GM12891 (cell line): ENCODE measurements at places on chromosomes 11 and 22.

- DNase-seq: no peak
Observed at GRCh38 chr22:17549655-17550054, 13.6 kb upstream of the SLC25A18 start.

DNA sequence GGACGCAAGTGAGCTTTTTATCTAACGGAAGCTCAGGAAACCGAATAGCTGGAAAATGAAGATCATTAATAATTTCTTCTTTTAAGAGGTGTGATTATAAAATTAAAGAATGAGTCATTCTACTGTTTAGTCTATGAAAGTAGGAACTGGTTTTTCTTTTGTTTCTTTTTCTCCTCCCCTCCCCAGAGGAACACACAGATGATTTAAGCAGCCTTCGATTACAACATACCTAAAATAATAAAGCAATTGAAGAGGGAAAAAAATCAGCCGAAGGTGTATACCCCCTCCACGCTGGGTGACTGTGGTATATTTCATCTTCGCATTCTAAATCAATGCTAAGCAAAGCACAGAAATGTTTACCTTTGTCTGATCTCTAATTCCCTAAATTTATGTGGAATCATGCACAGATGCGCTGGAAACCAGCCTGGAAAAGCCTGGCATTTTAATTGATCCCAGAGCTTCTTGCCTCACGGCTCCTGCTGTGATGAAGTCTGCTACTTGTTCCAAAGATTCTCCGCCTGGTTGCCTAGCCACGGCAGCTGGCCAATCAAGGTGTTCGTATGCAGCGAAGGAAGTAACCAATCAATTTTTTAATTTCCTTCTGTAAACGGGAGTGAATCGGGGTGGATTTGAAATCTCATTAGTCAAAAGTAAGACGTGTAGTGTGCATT is 133.9 kb downstream of the FANCF start:
- DNase-seq: no peak

DNA sequence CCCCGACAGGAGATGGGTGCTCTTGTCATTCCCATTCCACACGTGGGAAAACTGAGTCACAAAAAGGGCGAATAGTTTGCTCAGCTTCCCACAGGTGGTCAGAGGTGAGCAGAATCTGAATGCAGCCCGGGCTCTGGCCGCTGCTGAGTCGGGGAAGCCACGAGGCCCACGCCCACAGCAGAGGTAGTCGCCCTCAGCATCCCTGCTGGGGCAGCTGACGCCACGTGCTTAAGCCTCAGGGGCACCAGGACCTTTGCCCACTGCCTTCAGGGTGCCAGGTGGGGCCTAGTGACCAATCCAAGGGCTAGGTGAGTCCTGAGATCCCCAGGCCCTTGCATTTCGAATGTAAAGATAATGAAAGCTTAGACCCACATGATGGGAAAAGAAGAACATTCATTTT is 24.2 kb upstream of the ARFGAP3 start:
- no peak for DNase-seq

GRCh38 chr11:47289856-47290255 is 19.9 kb downstream of the MADD start:
- no peak for DNase-seq

- peak; percentile 76 for DNase-seq
Observed at GRCh38 chr11:20363500-20364340, at the start of gene HTATIP2. TSS of gene HTATIP2 (plus strand) at chr11:20363714. CDS start at chr11:20364238, 524 bp downstream.

GRCh38 chr11:67404515-67405195 is 772 bp downstream of the TBC1D10C start:
- DNase-seq: no peak

DNA sequence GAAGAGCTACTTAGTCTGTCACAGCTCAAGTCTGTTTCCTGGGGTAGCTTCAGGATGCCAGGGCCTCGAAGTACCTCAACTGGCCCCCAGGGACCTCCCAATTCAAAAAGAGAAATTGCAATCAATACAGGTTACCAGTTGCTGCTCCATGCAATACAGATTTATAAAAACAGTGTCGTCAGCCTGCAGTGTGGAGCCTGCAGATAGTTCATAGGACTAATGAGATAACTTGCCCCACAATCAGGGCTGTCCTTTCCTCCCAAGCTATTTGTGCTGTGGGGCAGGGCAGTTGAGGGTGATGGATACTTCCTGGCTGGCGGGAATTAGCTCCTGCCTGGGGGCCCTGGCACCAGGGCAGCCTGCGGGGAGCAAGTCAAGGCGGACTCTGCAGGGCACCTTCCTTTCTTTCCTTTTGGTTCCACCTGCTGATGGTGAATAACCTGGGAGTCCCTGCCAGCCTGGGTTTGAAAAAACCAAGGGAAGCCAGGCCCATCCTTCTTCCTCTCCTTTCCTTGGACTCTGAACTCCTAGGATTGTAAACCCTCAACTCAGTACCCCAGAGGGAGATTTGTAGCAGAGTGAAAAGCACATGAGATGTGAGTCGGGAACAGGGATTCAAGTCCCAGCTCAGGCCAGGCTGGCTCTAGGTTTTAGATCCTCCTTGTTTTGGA is 216.6 kb downstream of the CEP164 start:
- no peak for DNase-seq

- DNase-seq: no peak
Observed at GRCh38 chr11:105334025-105334714, 194.6 kb upstream of the CARD18 start.

- no peak for DNase-seq
Observed at GRCh38 chr11:125931116-125931515, 14.7 kb upstream of the VSIG10L2 start.

DNA sequence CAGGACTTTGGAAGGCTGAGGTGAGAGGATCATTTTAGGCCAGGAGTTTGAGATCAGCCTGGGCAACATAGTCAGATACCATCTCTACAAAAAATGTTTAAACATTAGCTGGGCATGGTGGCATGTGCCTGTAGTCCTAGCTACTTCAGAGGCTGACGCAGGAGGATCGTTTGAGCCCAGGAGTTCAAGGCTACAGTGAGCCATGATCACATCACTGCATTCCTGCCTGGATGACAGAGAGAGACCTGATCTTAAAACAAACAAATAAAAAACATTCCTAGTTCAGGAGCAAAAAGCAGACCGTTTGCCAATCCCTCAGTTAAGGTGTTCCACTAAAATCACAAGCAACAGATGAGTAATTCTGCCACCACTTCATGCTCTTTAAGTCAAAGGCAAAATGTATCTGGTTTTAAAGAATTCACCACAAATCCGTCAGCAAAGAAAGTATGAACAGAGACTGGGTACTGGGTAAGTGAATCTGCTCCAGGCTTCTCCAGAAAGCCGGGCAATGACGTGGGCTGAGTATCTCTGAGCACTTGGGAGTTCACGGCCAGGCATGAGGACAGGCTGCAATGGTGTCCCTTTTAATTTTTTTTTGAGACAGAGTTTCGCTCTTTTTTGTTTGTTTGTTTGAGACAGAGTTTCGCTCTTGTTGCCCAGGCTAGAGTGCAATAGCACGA is 19.5 kb downstream of the CLTCL1 start:
- no peak for DNase-seq

DNA sequence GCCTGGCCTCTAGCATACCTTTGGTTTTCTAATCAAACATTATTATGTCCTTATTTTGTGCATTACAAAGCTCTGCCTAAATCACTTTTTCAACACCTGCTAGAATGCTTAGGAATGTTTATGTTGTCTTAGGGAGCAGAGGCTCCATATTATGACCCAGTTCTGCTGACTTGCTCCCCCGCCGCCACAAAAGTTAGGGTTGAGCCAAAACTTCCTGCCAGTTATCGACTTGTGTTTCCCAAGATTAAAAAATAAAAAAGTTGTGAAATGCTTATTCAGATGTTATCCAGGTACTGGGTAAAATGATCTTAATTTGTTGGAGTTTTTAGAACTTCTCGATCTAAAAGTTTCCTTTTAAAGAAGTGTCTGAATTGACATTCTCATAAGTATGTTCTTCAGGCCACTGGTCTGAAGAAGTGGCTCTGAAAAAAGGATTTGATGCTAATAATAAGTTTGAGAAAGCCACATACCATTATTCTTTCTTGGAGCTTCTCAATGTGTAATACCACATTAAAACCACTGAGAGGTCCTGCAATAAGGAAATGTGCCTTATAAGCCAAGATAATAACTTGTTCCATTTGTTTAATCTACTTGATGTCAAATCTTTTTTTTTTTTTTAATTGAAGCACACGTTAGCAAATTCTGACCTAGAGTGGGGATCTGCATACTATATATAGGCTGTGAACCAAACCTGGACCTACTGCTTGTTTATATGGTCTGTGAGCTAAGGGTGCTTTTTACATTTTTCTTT is 2.2 kb downstream of the RNF185 start:
- no peak for DNase-seq

DNA sequence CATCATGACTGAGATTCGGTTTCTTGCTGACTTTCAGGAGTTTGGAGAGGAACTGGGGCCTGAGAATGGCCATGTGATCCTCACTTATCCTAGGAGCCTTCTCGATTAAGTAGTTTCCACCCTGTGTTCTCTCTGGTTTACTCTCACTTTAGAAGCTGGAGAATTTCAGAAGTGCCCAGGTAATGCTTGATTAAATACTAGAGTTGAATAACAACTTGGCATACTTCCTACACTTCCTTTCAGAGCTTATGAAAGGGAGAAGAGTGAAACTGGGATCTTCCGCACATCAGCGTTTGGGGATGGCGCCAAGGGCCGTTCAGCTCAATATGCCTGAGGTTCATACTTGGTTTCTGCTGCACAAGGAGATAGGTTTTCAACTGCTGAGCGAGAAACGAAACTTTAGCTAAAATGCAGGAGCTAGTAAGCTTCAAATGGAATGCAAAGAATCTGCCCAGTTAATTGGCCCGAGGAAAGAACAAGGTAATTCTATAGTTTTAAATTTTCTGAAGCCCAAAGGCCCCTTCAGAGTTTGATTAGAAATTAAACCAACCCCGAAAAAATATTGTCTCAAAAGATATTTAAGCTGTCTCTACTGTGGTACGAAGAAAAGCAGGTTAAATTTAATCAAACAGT is 823 bp upstream of the MUC15 start:
- no peak for DNase-seq

DNA sequence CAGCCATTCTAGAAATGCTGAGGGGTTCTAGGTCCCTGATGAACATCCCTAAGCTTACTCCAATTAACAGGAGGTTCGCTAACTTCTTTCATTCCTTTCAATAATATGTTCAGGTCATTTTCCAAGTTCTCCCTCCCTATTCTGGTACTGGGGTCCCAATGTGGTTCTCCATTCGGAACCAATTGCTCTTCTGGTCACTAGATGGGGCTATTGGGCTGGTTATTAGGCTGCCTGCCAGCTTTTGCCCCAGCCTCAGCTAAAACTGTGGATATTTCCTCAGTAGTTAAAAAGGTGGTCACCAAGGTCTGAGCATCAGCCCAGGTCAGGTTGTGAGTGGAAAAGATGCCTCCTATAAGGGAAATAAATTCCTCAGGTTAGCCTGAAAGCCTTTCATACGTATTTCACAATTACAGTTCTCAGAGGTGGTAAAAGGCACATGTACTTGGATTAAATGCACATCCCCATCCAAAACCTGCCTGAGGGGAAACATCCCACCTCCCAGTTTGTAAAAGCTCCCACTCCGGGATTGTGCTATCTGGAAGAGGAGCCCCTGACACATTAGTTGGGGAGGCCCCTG is 161.1 kb upstream of the CCDC179 start:
- peak; percentile 8 for DNase-seq

DNA sequence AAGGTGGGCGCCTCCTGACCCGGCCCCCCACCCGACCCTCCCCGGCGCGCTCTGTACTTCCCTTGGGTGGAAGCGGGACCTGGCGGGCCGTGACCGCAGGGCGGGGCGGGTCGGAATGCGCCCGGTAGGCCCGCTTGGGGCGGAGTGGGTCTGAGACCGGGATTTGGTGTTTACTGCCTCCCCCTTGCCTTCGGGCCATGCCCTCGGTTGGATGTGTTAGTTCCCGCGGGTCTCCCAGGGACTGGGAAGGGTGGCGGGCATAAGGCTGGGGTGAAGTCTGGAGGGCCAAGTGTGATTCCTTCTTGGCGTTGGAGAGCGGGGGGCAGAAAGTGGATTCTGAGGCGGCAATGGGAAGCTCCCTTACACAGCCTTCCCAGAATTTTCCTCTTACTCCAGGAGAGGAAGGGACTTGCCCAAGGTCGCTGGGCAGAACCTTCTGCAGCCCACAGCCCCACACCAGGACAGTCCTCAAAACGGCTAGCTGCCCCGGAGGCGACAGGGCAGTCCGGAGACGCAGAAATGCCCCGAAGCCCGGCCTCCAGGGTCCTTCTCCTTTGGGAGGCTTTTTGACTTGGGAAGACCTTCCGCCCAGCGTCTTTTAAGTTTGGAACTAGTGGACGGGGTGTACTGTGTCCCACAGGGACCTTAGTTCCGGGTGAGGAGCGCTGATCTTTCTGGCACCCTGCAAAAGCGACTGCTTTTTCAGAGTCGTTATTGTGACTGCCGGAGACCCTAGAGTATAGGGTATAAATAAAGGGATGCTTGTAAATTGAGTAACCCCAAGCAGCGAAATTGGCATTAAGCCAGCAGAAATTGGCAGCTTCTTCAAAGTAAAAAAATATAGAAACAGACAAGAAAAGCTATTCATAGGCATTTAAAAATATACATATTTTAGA is 647 bp downstream of the SWAP70 start:
- peak; percentile 20 for DNase-seq

- DNase-seq: no peak
Observed at GRCh38 chr11:96114178-96115064, 190.5 kb upstream of the MTMR2 start.

DNA sequence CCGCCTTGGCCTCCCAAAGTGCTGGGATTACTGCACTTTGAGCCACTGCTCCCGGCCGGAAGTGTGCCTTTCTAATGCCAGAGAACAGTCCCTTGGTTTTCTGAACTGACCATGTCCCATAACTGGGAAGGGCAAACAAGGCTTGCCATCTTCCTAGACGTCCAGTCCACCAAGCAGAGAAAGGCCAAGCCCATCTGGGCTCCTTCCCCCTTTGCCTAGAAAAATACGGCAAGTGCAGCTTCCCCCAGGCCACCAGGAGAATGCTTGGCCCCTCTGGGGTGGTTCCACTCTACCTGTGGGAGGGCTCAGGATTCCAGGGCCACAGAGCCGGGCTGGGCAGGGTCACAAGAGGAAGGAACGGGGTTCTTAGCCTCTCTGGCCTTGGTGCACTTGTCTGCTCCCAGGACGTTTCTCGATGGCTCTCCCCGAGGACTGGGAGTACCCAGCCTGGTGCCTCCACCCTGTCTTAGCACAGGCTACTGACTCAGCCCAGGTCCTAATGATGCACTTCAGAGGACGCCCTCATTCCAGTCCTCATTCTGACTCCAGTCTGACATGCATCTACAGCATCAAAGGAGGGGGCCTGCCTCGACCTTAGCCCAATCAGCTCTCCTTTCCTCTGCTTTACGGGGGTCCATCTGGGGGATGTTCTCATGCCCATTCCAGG is 1.2 kb downstream of the USP2 start:
- no peak for DNase-seq
